CD4-positive, alpha-beta T cell (primary cell): ENCODE measurements at places on chromosomes 6 and 20.

DNA sequence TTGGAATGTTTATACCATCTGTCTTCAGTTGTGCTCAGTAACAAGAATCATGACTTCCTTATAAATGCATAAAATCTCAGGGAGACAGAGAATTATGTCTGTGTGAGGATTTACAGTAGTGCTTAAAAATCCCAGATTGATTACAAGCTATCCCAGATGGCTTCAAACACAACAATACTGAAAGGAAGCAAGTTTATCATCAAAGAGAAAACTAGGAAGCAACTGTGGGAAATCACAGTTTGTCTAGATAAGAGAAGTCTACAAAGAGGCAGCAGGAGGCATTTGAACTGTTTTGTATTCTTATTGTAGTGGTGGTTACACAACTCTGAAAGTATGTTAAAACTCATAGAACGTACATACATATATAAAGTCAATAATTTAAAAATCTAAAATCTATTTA lies 104.4 kb upstream of the SALL4 start:
- no peak for DNase-seq

DNA sequence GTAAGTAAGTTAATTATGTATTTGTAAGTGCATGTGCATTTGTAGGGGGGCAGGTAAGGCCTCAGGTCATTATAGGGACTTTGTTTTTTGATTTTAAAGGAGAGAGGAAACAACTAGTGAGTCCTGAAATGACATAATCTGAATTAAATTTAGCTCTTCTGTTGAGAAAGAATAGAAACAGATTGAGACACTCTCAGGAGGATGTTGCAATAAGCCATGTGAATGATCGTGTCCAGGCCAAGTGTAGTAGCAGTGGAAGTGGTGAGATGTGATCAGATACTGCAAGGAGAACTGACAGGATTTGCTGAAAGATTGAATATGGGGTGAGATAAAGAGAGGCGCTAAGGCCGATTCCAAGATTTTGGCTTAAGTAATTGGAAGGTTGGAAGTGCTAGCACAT lies 2.6 kb upstream of the CENPW start:
- DNase-seq: no peak

GRCh38 chr6:14876778-14877613 lies 368.9 kb upstream of the JARID2 start:
- DNase-seq: no peak

DNA sequence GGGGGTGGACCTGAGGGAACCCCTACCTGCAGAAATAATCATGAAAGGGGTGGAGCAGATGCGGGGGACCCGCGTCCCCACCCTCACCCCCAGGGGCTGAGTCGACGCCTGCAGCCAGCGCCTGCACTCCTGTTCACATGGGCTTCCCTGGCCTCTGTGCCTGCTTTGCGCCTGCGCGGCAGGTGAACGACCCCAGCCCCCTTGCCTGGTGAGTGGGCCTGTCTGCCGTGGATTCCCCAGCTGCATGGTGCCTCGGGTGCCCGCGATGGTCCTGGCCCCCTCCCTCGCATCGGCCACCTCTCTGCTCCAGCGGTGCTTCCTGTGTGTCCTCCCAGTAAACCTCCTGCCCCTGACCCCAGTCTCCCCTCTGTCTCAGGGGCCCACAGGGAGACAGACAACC lies 18.8 kb upstream of the NTSR1 start:
- no peak for DNase-seq

- no peak for DNase-seq
Measured at GRCh38 chr6:44388135-44388487, 605 bp downstream of the CDC5L start.

GRCh38 chr6:128694303-128695009 lies 174.1 kb upstream of the PTPRK start:
- no peak for DNase-seq

DNA sequence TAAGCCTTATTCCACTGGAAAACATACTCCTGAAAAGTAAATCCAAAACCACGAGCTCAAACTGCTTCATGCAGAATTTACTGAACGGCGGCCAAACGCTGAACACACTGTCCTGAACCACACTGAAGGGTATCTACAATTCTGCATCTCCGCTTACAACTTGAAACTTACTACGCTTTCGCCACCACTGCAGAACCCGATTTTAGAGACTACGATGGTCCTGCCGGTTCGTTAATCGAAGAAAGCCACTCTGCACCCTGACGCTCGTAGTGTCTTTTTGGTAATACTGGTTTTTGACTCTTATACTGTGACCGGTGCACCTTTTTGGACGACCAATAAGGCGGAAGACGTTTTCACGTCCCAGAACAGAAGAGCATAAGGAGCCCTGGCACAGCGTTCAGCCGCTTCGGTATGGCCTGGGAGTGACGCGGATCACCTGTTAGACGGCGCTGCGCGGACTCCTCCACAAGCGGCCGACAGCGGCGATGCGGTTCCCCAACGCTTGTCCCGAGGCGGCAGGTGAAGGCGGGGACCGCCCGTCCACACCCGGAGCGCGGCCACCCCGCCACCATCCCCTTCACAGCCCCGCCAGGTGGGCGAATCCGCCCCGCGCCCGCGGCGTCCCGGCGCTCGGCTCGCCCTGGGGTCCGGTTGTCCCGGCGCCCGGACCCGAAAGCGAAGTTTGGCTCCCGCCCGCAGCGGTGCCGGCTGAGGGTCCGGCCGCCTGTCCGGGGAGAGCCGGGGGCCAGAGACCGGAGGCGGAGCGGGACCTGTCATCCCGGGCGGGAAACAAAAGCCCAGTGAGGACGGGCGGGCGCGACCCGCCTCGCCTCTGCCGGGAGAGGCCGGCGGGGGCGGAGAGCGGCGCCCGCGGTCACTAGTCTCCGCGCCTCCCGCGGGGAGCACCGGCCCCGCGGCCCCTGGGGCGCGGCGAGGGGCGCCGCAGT lies 784 bp downstream of the FKBP5 start:
- peak; percentile 65 for DNase-seq

DNA sequence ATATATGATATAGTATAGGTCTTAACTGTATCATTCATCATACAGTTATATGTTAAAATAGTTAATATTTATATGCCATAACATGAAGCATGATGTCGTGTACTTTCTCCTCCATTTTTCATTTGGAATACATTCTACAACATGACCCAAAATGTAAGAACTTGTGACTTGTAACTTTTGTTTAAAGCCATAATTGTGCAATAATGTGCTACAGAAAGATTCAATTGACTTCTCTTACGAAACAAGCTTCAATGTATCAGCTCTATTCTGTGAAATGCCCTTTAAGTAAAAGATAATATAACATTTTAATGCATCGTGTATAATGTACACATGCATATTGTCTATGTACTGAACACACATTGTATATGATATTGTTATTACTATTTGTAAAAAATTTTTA lies 76.7 kb upstream of the FABP7 start:
- DNase-seq: no peak

GRCh38 chr6:113646701-113647100 lies 210.4 kb upstream of the MARCKS start:
- DNase-seq: no peak

GRCh38 chr6:154161689-154162088 lies 122.6 kb downstream of the OPRM1 start:
- DNase-seq: no peak

GRCh38 chr6:144351379-144352127 lies 66.4 kb downstream of the UTRN start:
- peak; percentile 68 for DNase-seq

DNA sequence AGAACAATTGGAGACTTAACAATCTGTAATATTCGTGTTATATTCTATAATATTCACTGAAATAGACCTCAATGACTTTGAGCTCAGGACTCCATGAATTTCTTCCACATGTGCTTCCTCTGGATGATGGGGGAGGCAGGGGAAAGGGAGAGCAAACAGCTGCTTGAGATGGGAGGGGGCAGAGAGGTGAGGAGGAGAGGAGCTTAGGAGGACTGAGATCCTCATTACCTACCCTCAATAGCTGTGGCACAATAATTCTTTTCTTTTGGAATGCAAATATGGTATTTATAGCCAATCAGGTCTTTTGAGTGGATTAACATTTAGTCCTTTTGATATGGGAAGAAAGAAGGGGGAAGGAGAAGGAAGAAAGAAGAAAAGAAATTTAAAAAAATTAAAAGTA lies 64.1 kb upstream of the ZNF217 start:
- no peak for DNase-seq

DNA sequence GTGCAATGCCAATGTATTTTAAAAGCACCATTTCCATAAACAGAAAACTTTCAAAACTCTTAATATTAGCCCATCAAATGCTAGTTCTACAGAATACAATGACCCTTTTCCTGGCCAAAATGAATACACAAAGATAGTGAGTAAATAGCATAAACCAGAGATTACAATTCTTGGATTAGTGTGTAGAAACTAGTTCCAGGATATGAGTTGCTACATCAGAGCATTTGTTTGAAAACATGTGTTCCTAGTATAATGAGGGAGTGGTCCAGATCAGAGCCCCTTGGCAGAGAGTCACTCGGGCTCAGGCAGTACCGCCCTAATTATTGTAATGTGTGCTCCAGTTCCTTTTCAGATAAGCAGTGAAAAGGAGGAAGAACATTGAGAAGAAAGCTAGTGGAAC lies 63.7 kb upstream of the COL21A1 start:
- no peak for DNase-seq

- DNase-seq: peak; percentile 51
Measured at GRCh38 chr6:116010790-116011401, 49.8 kb downstream of the FRK start.

- no peak for DNase-seq
Measured at GRCh38 chr6:13479971-13480434, 7.4 kb downstream of the GFOD1 start.

- no peak for DNase-seq
Measured at GRCh38 chr6:100186552-100186951, 192.5 kb upstream of the MCHR2 start.

DNA sequence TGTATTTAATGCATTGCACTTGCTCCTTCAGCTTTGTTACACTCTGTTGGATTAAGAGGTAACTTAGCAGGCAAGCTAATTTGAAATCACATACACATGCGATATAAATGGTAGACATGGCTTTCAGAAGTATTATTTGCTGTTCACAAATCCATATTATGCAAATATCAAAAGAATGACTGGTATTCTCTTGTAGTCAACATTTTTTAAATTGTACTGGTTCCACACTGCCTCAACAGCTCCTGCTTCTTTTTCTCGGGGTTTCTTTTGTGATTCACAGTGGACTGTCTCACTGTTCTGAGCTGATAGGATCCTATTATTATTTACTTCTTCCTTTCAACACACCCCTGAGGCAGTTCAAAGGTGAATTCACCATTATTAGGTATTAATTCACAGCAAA lies 927.4 kb downstream of the KIF16B start:
- no peak for DNase-seq

- no peak for DNase-seq
Measured at GRCh38 chr6:50653253-50653652, 60.1 kb upstream of the TFAP2D start.

DNA sequence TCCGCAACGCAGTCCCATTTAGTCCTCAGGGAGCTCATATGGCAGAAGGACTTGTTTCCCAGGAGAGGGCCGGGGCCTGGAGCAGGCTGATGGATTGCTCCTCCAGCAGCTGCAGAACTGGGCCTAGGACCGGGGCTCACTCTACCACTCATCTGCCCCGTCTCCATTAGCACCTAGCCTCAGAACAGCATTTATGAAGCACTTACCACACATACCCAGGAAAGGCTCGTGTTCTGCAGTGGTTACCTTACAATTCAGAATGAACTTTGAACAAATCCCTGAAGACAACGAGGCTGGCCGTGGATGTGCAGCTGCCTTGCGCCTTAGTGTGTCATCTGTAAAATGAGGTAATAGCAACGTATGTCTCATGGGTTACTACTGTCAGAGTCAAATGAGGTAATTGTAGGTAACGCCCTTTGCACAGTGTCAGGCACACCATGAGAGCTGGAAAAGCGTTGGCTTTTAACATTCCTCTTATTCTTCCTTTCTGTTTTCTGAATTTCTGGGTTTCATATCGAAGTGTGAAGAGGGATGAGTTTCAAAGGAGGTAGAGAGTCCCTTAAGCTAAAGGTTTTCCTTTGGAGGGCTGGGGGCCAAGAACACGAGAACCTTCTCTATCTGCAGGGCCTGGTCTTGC lies 46.3 kb upstream of the CD93 start:
- no peak for DNase-seq

GRCh38 chr20:11094196-11094595 lies 420.4 kb upstream of the JAG1 start:
- DNase-seq: no peak

- no peak for DNase-seq
Measured at GRCh38 chr6:96171112-96171511, 155.3 kb downstream of the FUT9 start.

DNA sequence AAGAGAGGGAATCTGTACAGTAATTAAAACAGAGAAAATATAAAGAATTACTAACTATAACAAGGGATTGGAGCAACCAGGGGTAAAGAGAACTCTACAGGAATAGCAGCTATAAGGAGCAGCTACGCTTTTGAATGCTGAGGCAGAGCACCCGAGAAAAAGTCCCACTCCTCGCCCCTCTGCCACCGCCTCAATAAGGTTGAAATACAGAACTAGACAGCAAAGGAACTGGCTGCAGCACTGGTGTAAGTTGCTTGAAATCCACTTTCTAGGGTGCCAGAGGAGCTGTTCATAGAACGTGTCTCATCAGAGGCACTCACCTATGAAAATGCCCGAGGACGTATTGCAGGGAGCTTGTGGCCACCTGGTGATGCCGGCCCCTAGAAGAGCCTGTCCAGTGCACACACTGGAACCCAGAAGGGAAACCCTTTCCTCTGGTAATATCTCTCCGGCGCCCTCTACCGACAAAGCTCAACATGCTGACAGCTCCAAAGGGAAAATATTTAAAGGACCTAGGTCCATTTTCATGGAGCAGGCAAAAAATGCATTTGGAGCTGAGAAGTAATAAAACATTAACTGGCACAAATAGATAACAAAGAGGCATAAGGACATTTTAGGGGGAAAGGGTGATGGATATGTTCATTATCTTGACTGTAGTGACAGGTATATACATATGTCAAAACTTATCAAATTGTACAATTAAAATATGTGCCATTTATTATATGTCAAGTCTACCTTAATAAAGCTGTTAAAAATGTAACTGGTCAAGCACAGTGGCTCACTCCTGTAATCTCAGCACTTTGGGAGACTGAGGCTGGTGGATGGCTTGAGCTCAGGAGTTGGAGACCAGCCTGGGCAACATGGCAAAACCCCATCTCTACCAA lies 137.4 kb upstream of the HDAC2 start:
- peak; percentile 4 for DNase-seq

GRCh38 chr6:137094411-137095008 lies 49.7 kb upstream of the IL20RA start:
- peak; percentile 39 for DNase-seq

DNA sequence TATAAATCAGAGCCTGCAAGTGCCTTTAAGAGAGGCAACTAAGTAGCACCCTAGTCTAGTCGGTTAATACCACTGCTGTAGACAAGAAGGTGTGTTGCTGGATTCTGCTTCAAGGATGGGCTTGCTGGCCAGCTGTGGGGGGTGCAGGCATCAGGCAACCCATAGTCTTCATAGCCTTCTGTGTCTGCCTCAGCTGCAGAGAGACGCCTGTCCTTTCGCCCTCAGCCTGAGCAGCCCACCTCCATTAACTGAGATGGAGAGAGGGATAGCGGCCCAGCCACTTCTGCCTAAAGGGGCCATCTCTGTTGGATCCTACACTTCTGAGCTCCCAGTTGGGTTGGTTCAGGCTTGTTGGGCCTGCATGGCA lies 123.7 kb upstream of the MLIP start:
- no peak for DNase-seq

GRCh38 chr6:170189236-170189635 lies 101.6 kb downstream of the DLL1 start:
- no peak for DNase-seq

- DNase-seq: no peak
Measured at GRCh38 chr6:163165922-163166321, 248.6 kb upstream of the QKI start.
